ENCODE measurements at places on chromosomes 3 and 15. TPM values are rescaled to one million over a fixed set of nuclear protein-coding genes. Genes with fewer than 3 reads are reported as not detected.

IL12A gene
- 0.76 TPM for total RNA-seq

CILP gene
- total RNA-seq = 1.5 TPM

MORC1 gene
- total RNA-seq = not detected

HRG gene
- total RNA-seq = not detected

ZNF620 gene
- total RNA-seq = 3.8 TPM

TMOD3 gene
- 30.0 TPM for total RNA-seq

LHFPL4 gene
- 0.51 TPM for total RNA-seq

PRKCI gene
- 45.1 TPM for total RNA-seq

DNA sequence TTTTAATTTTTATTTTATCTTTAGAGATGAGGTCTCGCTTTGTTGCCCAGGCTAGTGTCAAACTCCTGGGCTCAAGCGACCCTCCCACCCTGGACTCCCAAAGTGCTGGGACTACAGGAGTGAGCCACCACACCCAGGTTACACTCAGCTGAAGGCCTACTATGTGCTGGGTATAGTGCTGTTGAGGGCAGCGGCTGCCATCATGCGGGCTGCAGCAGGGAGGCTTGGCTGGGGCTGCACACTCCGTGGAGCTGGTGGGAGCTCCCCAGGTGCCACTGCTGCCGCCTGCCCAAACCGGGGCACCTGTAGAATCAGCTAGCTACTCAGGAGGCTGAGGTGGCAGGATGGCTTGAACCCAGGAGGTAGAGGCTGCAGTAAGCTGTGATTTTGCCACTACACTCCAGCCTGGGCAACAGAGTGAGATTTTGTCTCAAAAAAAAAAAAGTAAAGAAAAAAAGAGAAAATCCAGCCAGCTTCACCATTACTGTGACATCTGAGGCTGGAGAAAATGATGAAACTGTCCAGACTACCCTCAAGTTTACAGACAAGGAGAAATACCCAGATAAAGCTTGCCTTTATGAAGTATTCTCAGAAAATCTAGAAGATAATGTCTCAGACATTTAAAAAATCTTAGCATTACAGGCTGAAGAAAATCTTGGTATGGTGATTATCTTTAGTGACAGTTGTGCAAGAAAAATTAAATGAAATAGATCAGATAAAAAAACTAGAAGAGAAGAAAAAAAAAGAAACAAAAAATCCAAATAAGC is 42.1 kb downstream of the CRABP1 start:
- H3K27ac ChIP-seq = no peak overlapping the region
- H3K36me3 ChIP-seq = no peaks in the 10 kb centered on the region
- no peak for DNase-seq
- no peak overlapping the region for H3K4me3 ChIP-seq

DNA sequence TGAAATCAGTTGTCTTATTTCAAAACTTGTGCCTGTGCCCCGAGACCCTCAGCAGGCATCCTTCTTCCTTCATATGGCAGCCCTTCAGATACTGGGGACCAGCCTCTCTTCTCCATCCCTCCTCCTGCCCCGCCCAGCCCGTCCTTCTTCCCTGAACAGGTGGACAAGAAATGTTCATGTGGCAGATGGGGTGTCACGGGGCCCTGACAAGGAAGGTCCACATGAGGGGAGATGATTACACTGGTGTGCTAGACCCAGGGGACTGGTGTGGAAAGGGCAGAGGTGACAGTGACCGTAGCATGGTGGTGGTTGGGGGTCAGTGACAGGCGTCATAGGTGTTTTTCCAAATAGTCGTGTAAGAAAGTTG is 150.9 kb downstream of the CHDH start:
- H3K4me3 ChIP-seq = no peak overlapping the region
- H3K27me3 ChIP-seq = no peaks in the 10 kb centered on the region
- no peak for DNase-seq
- no peaks in the 10 kb centered on the region for H3K4me1 ChIP-seq

DNA sequence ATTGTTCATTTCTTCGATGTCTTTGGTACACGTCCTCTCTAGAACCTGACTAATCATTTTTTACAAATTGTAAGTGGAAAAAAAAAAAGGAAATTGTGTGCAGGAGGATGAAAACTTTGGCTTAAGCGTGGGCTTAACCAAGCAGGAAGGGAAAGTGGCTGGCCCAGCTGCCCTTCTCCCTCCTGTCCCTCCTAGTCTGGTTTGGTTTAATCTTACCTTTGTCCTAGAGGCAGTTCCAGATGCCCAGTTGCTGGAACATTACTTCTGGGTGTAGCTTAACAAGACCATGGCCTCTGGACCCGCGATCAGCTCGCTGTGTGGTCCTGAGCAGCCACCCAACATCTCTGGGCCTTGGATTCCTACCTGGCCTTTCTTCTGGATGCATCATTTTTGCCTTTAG is 15.4 kb downstream of the PAQR5 start:
- no peak overlapping the region for H3K27ac ChIP-seq
- H3K4me1 ChIP-seq = no peaks in the 10 kb centered on the region
- H3K27me3 ChIP-seq = no peaks in the 10 kb centered on the region
- DNase-seq = no peak
- H3K36me3 ChIP-seq = no peaks in the 10 kb centered on the region

DNA sequence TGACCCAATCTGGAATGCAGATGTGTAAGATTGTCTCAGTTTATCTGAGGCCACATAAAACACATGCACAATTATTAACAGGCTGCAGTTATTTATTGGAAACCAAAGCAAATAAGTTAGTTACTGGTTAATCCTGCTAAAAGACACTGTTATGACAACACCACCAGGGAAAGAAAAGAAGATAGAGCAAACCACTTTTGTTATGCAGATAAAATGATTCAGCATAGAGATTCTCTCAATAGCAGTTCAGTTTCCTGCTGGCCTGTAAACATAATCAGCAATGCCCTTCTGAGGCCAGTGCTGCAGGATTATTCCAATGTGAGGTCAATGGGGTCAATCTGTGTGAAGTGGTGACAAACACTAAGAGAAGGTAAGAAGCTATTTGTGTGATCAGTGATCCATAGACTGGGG is 244.4 kb downstream of the ZBTB20 start:
- no peak overlapping the region for H3K4me3 ChIP-seq
- no peaks in the 10 kb centered on the region for H3K36me3 ChIP-seq
- no peak overlapping the region for H3K27ac ChIP-seq
- no peaks in the 10 kb centered on the region for H3K27me3 ChIP-seq
- H3K4me1 ChIP-seq = peaks cover 3% of the 10 kb centered on the region

DNA sequence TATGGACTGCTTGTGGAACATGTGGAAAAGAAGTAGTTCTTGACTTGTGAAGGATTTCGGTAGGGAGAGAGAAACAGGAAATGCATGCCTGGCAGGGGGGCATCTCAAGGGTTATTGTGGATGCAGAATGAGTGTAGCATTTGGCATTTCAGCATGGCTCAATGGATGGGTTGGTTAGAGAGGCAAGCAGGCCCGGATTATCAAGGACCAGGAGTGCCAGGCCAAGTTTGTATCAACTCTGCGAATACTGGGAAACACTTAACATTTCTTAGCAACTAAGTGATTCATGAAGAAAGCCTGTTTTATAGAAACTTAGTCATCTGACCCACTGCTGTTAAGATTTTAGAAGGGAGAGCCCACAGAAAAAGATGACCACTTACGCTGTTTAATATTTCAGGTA is 33.6 kb downstream of the KIF15 start:
- DNase-seq = no peak
- no peaks in the 10 kb centered on the region for H3K4me1 ChIP-seq
- no peaks in the 10 kb centered on the region for H3K27me3 ChIP-seq
- no peak overlapping the region for H3K27ac ChIP-seq
- no peaks in the 10 kb centered on the region for H3K36me3 ChIP-seq

GRCh38 chr15:92603278-92603677 is 52.3 kb downstream of the FAM174B start:
- no peak for DNase-seq
- H3K4me3 ChIP-seq = no peak overlapping the region
- H3K4me1 ChIP-seq = no peaks in the 10 kb centered on the region
- no peaks in the 10 kb centered on the region for H3K36me3 ChIP-seq
- H3K27me3 ChIP-seq = no peaks in the 10 kb centered on the region

- DNase-seq = no peak
- H3K4me1 ChIP-seq = peaks cover 1% of the 10 kb centered on the region
- no peaks in the 10 kb centered on the region for H3K27me3 ChIP-seq
- no peaks in the 10 kb centered on the region for H3K36me3 ChIP-seq
- no peak overlapping the region for H3K27ac ChIP-seq
These were observed 10.2 kb upstream of the HERC1 start for GRCh38 chr15:63843901-63844317.

DNA sequence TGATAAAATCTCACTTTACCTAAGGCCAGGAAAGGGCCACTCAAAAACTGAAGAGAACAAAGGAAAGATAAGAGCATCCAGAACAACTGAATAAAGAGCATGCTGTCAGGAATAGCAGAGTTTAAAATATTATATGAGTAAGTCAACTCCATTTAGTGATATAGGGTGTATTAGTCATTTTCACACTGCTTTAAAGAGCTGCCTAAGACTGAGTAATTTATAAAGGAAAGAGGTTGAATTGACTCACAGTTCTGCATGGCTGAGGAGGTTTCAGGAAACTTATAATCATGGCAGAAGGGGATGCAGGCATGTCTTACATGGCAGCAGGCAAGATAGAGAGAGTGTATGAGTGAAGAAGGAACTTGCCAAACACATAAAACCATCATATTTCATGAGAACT is 778.0 kb upstream of the NECTIN3 start:
- H3K36me3 ChIP-seq = no peaks in the 10 kb centered on the region
- no peak overlapping the region for H3K4me3 ChIP-seq
- DNase-seq = no peak
- H3K27ac ChIP-seq = no peak overlapping the region
- no peaks in the 10 kb centered on the region for H3K27me3 ChIP-seq
- H3K4me1 ChIP-seq = no peaks in the 10 kb centered on the region

DNA sequence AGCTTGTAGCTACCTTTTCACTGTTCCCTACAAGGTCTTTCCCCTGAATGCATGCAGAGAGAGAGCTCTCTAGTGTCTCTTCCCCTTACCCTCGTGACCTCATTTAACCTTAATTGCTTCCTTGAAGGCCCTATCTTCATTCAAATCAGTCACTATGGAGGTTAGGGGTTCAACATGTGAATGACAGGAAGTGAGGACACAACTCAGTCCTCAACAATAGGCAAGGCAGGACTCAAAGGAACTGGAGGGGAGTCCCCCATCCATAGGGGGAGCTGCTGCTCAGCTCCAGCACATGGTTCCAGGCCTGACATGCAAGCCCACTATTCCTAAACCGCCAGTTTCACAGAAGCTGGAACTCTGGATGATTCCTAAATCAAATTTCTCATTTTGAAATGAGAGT is 33.8 kb upstream of the GYG1 start:
- H3K4me1 ChIP-seq = peaks cover 12% of the 10 kb centered on the region
- no peaks in the 10 kb centered on the region for H3K36me3 ChIP-seq
- DNase-seq = no peak
- no peaks in the 10 kb centered on the region for H3K27me3 ChIP-seq

GRCh38 chr3:28212681-28213080 is 28.7 kb upstream of the CMC1 start:
- no peaks in the 10 kb centered on the region for H3K27me3 ChIP-seq
- no peaks in the 10 kb centered on the region for H3K36me3 ChIP-seq
- H3K4me1 ChIP-seq = no peaks in the 10 kb centered on the region
- no peak overlapping the region for H3K27ac ChIP-seq

- peak; percentile 86 for DNase-seq
- H3K36me3 ChIP-seq = no peaks in the 10 kb centered on the region
- no peaks in the 10 kb centered on the region for H3K27me3 ChIP-seq
- peak overlapping the region; percentile 78 for H3K4me3 ChIP-seq
- no peaks in the 10 kb centered on the region for H3K4me1 ChIP-seq
- peak overlapping the region; percentile 76 for H3K27ac ChIP-seq
These were observed 612 bp upstream of the TBL1XR1 start for GRCh38 chr3:177197727-177198460.

DNA sequence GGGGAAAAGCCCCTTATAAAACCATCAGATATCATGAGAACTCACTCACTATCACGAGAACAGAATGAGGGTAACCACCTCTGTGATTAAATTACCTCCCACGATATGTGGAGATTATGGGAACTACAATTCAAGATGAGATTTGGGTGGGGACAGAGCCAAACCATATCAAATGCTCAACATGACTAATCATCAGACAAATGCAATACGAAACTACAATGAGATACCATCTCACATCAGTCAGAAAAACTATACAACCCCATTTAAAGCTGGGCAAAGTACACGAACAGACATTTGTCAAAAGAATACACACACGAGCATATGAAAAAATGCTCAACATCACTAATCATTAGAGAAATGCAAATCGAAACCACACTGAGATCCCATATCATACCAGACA is 67.7 kb downstream of the SCAPER start:
- DNase-seq = no peak
- H3K36me3 ChIP-seq = no peaks in the 10 kb centered on the region
- H3K27ac ChIP-seq = no peak overlapping the region
- H3K4me1 ChIP-seq = no peaks in the 10 kb centered on the region
- no peaks in the 10 kb centered on the region for H3K27me3 ChIP-seq
- H3K4me3 ChIP-seq = no peak overlapping the region

DNA sequence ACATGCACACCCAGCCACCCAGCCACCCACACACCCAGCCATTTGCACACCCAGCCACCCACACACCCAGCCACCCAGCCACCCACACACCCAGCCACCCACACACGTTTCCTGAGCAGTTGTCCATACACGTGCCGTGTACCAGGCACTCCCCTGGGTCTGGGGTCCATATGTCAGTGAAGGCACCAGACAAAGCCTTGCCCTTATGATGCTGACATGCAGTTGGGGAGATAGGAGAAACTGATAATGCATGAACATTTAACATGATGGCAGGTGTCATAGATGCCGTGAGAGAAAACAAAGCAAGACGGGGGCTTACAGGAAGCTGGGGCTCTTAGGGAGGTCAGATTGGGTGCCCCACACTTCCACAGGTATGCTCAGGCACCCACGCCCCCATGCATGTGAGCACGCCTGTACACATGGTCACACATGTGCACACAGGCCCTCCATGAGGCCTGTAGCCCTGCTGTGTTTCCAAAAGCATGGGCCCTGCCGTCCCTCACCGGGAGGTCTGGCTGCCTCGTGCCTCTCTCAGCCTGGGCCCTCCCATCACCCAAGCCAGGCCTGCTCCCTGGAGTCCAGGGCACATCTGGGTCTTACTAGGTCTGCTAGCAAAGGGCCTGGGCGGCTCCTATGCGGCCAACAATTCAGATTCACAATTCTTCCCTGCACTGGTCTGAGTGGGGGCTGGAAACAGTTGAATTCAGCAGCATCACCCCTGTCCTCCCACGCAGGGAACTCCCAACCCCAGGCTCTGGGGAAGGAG is 3.6 kb upstream of the DNAJB8 start:
- H3K27me3 ChIP-seq = no peaks in the 10 kb centered on the region
- H3K36me3 ChIP-seq = no peaks in the 10 kb centered on the region
- no peak for DNase-seq
- H3K27ac ChIP-seq = no peak overlapping the region
- no peaks in the 10 kb centered on the region for H3K4me1 ChIP-seq

DNA sequence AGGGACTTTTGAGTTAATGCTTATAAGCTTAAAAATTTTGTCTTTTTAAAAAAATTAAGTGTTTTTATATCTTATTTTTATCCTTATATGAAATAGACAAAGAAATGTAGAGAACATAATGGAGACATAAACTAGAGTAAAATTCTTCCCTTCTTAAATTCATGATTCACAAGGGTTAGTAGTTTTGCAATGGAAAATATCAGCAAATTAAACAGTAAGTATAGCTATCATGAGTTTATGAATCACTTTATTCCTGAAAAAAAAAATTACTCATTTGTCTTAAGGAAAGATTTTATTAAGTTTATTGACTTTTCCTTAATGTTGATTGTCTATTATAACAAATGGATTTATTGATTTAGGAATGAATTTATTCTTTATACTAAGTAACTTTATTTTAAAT is 4.3 kb downstream of the ATP6V1A start:
- H3K27me3 ChIP-seq = no peaks in the 10 kb centered on the region
- H3K4me1 ChIP-seq = peaks cover 2% of the 10 kb centered on the region
- H3K4me3 ChIP-seq = no peak overlapping the region
- no peak overlapping the region for H3K27ac ChIP-seq
- no peak for DNase-seq

Measured in ovary (tissue), 10 donors.